ENCODE measurements at places on chromosomes 13 and 19.

GRCh38 chr13:50460358-50460757 lies 383.1 kb downstream of the DLEU7 start:
- no peak for DNase-seq

DNA sequence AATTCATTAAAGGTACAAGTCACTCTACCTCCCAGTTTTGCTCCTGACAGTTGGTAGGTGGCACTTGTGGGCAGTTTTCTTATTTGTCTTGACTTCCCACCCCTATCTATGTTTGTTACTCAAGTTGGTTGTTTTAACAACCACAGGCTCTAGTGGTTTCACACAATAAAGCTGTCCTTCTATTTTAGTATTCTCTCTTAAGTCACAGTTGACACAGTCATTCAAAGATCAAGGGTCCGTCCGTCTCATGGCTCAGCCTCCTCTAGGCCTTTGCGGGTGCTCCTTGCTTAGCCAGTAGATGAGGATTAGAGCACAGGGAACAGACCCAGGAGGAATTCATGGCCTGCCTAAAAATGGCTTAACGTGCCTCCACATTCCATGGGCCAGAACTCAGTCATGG lies 573.7 kb downstream of the IRS2 start:
- peak; percentile 4 for DNase-seq

DNA sequence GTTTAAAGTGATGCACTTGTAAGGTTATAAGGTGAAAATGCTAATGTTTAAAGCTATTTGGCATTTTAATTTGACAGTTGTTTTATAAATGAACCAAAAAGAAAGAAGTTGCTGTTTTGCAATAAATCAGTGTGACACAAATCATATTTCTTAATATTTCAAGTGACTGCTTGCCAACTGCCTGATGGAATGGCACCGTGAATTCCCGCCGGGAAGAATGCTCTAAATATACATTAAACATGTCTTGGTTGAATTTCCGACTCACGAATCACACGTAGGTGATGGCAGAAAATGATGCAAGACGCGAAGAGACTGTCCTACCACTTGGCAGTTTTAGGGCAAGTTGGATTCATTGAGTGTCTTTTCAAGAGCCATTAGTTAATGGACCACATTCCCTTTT lies 3.1 kb upstream of the GJB2 start:
- DNase-seq = no peak

- no peak for DNase-seq
Measured at GRCh38 chr19:34838753-34839431, 65.9 kb upstream of the ZNF599 start.

DNA sequence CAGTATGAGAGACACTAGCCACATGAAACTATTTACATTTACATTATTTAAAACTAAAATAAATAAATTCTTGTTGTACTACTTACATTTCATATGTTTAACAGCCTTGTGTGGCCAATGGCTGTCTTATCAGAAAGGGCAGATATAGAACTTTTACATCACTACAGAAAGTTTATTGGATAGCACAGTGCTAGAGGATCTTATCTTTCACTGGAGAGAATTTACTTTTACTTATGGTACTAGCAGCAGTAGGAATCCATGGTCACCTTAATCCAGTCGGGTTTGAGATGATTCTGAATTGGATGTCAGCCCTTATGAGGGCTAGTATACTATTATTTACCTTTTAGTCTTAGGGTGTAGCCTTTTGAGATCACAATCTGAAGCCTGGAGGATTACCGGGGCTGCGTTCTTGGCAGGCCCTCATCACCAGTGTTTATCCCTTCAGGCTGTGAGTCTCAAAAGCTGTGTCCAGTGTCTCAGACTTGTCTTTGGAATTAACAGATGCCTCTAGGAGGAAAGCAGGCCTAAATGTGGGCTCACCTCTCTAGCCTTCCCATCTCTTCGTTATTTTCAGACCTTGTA lies 21.7 kb downstream of the IFT88 start:
- DNase-seq = no peak

Measured in SW480 (cell line).